MCF 10A (cell line): ENCODE measurements at places on chromosomes 6 and 20.

DNA sequence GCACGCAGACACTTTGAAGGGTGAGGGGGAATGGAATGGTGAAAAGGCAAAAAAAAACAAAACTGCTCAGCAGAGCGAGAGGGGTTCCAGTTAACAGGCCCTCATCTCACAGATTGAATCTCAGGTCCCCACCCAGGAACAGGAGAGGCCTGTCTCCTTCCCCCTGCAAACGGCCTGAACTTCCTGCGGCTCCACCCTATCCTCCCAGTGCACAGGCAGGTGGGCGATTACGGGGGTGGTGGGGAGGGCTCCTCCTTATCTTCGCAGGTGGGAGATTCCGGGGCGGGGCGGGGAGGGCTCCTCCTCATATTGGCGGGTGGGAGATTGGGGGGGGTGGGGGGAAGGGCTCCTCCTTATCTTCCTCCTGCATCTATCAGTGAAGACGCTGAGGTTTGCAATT lies 129.0 kb downstream of the SOX4 start:
- DNase-seq, result no peak

DNA sequence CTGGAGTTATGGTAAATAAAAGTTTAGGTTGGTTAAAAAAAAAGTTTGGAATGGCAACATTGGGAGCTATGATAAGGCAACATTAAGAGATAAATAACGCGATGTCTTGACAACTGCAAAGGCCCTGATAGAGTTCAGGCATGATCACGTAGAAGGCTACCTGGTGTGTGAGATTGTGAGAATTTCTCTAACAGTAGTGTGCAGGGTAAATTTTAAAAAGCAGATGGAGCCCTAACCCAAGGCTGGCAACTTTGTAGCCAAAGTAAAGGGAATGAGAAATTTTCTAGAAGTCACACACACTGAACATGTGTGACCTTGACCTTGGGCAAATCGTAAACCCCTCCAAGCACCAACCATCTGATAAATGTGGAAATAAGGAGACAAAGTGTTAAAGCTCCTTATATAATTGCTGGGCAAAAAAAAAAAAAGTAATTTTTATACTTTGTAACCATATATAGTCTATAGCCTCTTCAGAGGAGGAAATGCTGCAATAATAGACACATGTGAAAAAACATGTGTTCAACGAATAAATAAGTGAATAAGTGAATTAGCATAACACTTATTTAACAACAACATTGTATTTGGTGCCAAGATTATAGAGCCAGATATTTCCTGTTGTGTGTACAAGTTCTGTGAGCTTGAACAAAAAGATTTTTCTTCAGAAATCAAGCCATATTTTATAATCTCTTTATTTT lies 18.2 kb downstream of the KCNQ5 start:
- no peak for DNase-seq

DNA sequence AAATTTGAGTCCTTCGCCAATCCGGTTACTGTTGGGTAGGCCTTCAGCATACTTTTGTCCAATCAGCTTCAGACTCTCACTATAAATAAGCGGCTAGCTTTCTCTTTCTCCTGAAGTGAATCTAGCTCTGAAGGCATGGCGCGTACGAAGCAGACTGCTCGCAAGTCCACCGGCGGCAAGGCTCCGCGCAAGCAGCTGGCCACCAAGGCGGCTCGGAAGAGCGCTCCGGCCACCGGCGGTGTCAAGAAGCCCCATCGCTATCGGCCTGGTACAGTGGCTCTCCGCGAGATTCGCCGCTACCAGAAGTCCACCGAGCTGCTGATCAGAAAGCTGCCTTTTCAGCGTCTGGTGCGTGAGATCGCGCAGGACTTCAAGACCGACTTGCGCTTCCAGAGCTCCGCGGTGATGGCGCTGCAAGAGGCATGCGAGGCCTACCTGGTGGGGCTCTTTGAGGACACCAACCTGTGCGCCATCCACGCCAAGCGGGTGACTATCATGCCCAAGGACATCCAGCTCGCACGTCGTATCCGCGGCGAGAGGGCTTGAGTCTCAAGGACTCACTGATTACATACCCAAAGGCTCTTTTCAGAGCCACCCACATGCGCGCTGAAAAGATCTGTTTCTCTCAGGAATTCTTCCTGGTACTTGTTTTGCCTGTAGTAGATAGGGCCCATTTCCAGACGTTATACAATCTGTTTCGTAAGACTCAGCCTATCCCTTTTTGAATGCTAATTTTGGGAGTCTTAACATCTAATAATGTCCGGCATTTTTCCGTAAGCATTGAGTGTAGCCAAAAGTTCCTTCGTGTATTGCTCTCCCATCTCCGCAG lies 102.0 kb downstream of the OR2B2 start:
- peak; percentile 96 for DNase-seq

- DNase-seq, result peak; percentile 18
Measured at GRCh38 chr6:91166271-91167046, 579.6 kb upstream of the MAP3K7 start.

DNA sequence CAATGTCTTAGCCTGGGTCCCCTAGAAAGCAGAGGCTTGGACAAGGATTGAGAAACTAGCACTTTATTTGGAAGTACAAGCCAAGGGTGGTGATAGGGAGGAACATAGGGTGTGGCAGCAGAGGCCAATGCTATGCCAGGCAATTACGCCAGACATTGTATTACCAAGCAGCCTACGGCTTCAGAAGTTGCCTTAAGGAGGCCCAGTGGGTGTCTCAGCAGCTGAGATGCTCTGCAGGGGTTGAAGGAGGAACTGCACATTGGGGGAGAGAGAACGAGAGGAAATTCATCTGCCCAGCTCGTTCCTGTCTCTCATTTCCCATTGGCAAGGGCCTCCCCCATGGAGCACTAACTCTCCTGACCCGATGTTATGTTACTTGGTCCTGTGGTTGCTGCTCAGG lies 859 bp downstream of the C20orf202 start:
- peak; percentile 53 for DNase-seq

DNA sequence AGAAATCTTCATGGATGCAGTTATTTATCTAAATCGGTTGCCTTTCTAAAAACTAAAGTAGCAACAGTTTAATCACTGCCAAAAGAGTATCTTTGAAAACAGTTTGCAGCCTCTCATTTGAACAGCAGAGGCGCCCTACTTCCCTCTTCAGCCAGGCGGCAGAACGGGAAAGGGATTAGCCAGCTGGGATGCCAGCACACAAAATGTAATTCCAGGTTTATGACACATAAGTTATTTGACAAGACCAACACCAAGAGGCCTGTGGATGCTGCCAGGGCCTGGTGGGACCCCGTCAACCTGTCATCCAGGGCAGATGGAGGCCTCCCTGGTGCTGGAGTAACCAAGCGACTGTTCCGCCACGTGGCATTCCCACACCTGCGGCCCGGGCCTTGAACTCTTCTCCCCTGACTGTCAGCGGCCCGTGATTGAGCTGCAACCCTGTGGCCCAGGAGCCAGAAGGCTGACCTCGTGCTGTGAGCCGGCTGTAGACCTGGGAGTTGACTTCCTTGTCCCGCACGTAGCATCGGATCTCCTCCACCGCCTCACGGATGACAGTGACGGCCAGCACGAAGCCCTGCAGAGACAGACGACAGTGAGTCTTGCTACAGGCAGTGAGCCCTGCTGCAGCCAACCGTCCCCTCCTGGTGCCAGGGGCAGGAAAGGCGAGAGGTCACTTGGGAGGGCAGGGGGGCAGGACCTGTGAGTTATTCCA lies 55.5 kb downstream of the ATP9A start:
- peak; percentile 23 for DNase-seq

GRCh38 chr20:53859684-53860083 lies 210.7 kb downstream of the BCAS1 start:
- no peak for DNase-seq

DNA sequence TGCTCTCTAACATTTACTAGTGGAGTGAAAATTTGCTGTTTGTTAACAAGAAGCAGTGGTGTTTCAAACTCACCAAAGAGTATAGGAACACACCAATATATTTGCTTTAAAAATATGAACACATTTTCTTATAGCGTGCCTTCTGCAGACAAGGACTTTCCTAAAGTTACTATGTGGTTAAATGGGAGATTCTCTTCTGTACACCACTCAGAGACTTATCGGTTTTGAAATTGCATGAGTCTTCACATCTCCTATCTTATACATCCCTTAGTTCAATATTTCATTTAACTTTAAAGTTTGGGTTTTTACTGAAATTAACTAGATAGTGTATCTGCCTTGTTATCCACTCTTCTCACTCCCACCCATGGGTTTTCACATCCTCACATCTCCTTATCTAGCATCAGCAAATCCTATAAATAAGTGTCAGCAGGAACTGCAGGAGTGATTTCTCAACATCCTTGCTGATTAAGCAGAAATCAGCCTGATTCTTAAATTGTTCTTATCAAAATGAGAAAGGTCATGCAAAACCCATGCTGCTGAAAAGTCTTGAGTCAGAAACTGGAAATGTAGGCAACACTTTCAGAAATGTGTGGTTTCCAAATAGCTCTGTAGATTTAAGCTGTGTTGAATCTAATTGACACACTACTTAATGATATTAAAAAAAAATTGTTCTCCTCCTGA lies 1075.6 kb upstream of the GJE1 start:
- no peak for DNase-seq

- peak; percentile 55 for DNase-seq
Measured at GRCh38 chr6:56842686-56843475, 112.0 kb upstream of the BEND6 start.

GRCh38 chr6:66340736-66341135 lies 633.7 kb upstream of the EYS start:
- no peak for DNase-seq

GRCh38 chr20:51469578-51470498 lies 72.7 kb downstream of the NFATC2 start:
- DNase-seq, result no peak

GRCh38 chr6:156996265-156996664 lies 219.1 kb downstream of the ARID1B start:
- DNase-seq, result no peak

DNA sequence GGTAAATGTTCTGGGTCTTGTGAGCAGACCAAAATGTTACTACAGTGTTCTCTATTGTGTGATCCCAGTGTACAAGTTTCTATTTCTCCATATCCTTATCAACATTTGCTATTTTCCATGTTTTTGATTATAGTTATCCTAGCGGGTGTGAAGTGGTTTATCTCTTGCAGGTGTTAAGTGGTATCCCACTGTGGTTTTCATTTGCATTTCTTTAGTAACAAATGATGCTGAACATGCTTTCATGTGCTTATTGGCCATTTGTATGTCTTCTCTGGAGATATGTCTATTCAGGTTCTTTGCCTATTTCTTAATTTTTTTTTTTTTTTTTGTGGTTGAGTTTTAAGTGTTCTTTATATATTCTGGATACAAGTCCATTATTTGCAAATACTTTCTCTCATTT lies 35.5 kb downstream of the NSFL1C start:
- DNase-seq, result no peak

DNA sequence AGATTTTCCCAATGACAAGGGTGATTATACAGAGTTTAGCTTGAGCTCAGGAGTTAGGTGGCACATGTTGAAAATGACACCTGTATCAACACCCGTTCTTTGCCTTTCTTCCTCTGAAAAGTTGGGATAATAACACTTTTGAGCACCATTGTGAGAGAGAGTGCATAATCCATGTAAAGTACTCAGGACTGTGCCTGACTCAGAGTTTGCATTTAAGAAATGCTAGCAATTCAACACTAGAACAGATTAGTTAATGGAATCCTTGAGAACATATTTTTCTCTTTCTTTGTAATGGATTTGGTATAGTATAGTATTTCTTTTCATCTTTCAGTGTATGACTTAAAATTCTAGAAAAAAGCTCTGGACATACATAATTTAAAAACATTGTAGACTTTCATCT lies 449.2 kb downstream of the GJA1 start:
- DNase-seq, result no peak

- no peak for DNase-seq
Measured at GRCh38 chr6:163087981-163088380, 326.5 kb upstream of the QKI start.

- DNase-seq, result no peak
Measured at GRCh38 chr20:51994751-51995417, 192.6 kb upstream of the SALL4 start.

- peak; percentile 74 for DNase-seq
Measured at GRCh38 chr6:4459032-4459431, 317.2 kb upstream of the CDYL start.

DNA sequence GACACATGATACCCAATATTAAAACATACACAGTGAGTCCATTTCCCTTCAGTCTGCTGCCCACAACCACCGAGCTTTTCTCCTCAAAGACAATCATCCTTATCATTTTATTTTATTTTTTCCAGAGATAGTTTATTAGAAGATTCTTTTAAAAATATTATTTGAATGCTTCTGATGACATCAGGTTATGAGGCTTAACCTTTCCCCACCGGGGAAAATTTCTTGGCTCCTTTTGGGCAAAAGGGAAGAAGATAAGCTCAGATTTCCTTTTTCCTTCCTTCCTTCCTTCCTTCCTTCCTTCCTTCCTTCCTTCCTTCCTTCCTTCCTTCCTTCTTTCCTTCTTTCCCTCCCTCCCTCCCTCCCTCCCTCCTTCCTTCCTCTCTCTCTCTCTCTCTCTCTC lies 149.5 kb upstream of the CITED2 start:
- no peak for DNase-seq

DNA sequence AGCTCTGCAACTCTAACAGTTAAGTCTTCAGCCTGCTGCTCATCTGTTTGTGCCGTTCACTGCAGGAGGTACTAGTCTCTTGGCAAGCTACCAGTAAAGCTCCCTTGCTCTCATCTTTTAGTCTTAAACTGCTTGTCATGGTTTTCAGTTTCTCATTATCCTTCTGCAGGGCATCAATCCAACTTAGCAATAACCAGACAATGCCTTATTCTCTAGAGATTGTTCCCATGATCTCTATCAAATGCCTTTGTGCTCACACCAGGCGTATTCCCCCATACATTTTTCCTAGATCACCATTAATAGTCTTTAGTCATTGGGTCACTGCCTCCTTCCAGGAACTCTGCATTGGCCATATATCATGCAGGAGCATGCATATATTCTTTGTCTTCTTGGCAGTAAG lies 171.3 kb downstream of the GRM1 start:
- no peak for DNase-seq

GRCh38 chr6:35603326-35604202 lies 85.2 kb downstream of the FKBP5 start:
- DNase-seq, result no peak

DNA sequence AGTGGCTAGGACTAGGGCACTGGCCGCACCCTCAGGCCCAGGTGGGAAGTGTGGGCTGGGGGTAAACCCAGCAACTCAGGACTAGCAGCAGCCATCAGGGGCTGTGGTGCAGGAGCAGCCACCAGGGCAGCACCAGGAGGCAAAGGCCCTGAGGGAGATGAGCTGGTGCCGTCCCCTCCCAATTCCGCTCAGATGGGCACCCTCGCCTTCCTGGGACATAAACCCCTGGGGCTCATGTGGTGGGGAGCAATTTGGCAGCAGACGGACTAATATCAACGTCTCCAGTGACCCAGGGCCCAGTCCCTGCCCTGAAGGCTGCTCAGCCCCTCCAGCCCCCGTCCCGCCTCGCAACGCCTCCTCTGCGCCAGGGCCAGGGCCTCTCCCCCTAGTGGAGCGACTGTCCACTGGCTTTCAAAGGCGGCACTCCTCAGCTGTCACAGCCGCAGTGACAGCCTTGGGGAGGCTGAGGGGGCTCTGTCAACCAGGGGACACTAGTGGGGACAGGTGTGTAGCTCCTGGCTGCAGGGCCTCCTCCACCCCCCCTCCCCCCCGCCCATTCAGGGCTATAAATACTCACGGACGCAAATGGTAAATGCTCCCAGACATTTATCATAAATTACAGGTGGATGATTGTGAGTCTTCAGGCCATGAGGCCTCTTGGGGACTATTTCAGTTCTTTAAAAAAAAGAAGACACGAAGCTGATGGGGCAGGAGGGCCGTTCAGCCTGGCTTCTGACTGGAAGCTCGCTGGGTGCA lies 349.9 kb downstream of the ZFAND3 start:
- DNase-seq, result no peak

GRCh38 chr6:66948106-66948505 lies 1241.1 kb upstream of the EYS start:
- DNase-seq, result peak; percentile 56

- DNase-seq, result peak; percentile 59
Measured at GRCh38 chr20:38152175-38152620, 12.9 kb downstream of the TGM2 start.
